ENCODE measurements at places on chromosomes 7 and 10. TPM values are rescaled to one million over a fixed set of nuclear protein-coding genes. Genes with fewer than 3 reads are reported as not detected.
A peak's percentile ranks its signal among the peaks of the same experiment; 100 is the strongest.

- no peak overlapping the region for H3K27ac ChIP-seq
- H3K4me3 ChIP-seq = no peak overlapping the region
- peaks cover 39% of the 10 kb centered on the region for H3K36me3 ChIP-seq
- H3K4me1 ChIP-seq = peaks cover 36% of the 10 kb centered on the region
Measured at GRCh38 chr7:1934756-1935155, 264.7 kb downstream of the ELFN1 start.

- no peak overlapping the region for H3K4me3 ChIP-seq
- no peaks in the 10 kb centered on the region for H3K4me1 ChIP-seq
- H3K36me3 ChIP-seq = no peaks in the 10 kb centered on the region
- H3K27ac ChIP-seq = no peak overlapping the region
Measured at GRCh38 chr10:45817130-45817859, 30.0 kb downstream of the AGAP4 start.

DNA sequence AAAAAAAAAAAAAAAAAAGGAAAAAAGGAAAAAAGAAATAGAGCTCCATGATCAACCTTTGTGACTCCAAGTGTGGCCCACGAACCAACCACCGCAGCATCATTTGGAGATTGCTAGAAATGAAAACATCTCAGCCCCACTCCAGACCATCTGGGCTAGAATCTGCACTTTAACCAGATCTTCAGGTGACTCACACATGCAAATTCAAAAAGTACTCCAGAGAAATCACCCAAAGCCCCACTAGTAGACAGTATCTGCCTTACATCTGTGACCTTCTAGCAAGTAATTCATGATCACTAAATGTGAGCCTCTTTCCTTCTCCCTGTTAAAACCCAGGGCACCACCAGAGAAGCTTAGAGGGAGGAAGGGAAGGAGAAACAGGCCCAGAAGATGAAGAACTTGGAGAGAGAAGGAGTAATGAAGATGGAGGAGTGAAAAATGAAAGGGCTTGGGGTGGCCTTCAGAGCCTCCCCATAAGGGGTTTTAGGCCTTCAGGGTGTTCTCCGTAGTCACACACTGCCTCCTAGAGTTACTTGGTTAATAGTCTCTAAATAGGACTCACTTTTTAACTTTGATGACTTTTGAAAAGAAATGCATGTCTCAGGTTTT lies 94.0 kb downstream of the SLC37A3 start:
- no peaks in the 10 kb centered on the region for H3K4me1 ChIP-seq
- H3K27ac ChIP-seq = no peak overlapping the region
- no peaks in the 10 kb centered on the region for H3K36me3 ChIP-seq

DNA sequence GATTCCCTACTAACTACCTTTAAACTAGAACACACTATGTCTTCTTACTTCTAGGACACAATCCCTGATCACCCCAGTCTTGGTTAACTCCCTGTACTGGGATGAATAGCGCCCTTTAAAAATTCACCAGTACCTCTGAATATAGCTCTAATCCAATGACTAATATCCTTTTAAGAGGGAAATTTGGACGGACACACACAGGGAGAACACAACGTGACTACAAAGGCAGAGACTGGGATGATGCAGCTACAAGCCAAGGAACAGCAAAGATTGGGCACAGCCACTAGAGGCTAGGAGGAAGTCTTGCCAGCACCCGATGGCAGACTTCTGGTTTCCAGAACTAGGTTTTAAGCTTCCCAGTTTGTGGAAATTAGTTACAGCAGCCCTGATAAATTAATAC lies 81.4 kb downstream of the MALSU1 start:
- H3K27ac ChIP-seq = no peak overlapping the region
- no peaks in the 10 kb centered on the region for H3K36me3 ChIP-seq
- no peak for DNase-seq
- no peak overlapping the region for H3K4me3 ChIP-seq

Gene SFTPA1
- total RNA-seq = not detected

GRCh38 chr10:56082169-56082568 lies 278.9 kb downstream of the ZWINT start:
- no peak overlapping the region for H3K27ac ChIP-seq
- H3K4me1 ChIP-seq = no peaks in the 10 kb centered on the region
- DNase-seq = no peak

DNA sequence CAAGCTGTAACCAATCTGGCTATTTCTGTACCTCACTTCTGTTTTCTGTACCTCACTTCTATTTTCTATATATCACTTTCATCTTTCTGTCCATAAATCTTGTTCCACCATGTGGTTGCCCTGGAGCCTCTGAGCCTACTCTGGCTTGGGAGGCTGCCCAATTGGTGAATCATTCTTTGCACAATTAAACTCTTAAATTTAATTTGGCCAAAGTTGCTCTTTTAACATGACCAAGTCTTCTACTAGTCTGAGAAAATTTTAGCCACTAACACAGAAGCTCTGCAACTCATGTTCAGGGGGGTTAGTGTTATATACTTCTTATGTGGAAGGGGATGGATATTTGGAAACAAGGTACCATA lies 503.5 kb downstream of the KIF20B start:
- H3K27ac ChIP-seq = no peak overlapping the region
- no peaks in the 10 kb centered on the region for H3K4me1 ChIP-seq
- H3K4me3 ChIP-seq = no peak overlapping the region
- H3K36me3 ChIP-seq = no peaks in the 10 kb centered on the region
- no peaks in the 10 kb centered on the region for H3K27me3 ChIP-seq

DNA sequence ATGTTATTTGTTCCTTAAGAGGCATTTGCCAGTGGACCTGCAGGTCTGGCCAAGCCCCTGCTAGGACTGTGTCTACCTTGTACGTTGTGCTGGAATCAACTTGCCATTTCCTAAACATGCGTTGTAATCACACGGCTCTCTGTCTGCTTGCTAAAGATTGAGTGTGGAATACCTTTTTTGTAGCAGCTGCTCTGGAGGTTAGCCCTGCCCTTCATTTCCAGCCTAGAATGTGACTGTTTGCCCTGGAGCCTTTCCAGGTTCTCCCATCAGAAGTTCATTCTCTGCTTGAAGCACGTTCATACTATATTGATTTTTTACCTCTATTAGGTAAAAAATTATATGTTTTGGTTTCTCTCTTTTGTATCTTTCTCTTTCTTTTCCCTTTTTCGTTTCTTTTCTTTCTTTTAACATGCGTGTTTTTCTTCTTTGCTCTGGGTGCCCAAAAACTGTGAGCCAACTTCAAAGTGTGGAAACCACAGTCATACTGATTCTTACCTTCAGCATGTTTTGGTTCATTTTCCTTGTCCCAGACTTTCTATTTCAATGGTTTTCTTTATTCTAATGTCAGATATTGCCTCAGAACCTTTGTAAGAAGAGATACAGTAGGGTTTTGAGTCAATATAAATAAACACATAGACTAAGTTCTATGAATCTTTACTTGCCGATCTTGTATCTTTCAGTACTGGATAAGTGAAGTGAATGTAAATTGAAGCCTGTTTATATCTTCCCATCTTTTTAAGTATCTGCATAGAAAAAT lies 111.9 kb upstream of the RPA3 start:
- H3K4me3 ChIP-seq = no peak overlapping the region
- H3K4me1 ChIP-seq = peaks cover 7% of the 10 kb centered on the region
- H3K36me3 ChIP-seq = no peaks in the 10 kb centered on the region
- DNase-seq = no peak
- no peak overlapping the region for H3K27ac ChIP-seq

- H3K27me3 ChIP-seq = peaks cover 3% of the 10 kb centered on the region
- H3K4me1 ChIP-seq = peaks cover 26% of the 10 kb centered on the region
- no peaks in the 10 kb centered on the region for H3K36me3 ChIP-seq
- H3K27ac ChIP-seq = peak overlapping the region; percentile 84
- DNase-seq = peak; percentile 57
Measured at GRCh38 chr10:22002591-22003176, 846 bp downstream of the DNAJC1 start.

GRCh38 chr7:155945670-155946325 lies 133.5 kb upstream of the SHH start:
- H3K27ac ChIP-seq = no peak overlapping the region
- H3K36me3 ChIP-seq = no peaks in the 10 kb centered on the region
- no peak overlapping the region for H3K4me3 ChIP-seq
- DNase-seq = no peak
- H3K4me1 ChIP-seq = no peaks in the 10 kb centered on the region

DNA sequence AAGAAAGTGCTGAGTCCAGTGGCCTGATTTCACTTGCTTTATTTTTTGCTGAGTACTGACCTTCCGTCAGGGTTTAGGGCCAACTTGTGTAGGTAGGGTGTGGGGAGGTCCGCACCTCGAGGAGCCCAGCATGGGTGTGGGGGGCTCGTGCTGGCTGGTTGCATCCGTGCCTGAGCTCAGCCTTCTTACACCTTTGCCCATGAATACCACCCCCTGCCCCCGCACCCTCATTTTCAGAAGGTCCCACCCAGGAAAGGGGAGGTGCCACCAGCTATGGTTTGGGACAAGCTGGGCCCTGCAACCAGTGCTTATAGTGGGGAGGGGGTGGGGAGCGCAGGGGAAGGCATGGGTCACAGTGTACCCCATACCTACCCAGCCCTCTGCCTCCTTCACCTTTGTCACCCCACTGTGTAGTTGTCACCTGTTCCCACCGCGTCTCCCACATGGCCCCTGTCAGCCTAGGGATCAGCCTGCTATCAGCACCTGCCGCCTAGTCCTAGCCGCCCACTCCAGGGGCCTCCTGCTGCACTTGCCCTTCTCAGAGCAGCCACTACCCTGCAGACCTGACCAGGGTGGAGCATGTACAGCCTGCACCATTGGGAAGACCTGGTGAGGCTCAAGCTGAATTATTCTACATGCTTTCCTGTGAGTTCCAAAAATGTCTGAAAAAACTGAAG lies 146.2 kb upstream of the RET start:
- H3K4me3 ChIP-seq = no peak overlapping the region
- H3K36me3 ChIP-seq = no peaks in the 10 kb centered on the region
- DNase-seq = no peak
- H3K27me3 ChIP-seq = no peaks in the 10 kb centered on the region
